A549 treated with Mapracorat at 1 μM for 4 hours (cell line): ENCODE measurements at places on chromosomes 7 and 10. TPM values are rescaled to one million over a fixed set of nuclear protein-coding genes. Genes with fewer than 3 reads are reported as not detected.

PKD2L1 gene
- 0.06 to 0.21 TPM (median 0.09 TPM) in 5 replicates for total RNA-seq

CPN1 gene
- 0.15 to 0.45 TPM (median 0.35 TPM) in 5 replicates for total RNA-seq

TBXAS1 gene
- total RNA-seq, result 12.5 to 15.0 TPM (median 14.7 TPM) in 5 replicates

CXCL12 gene
- total RNA-seq, result 0.07 to 0.66 TPM (median 0.23 TPM) in 5 replicates

CYTH3 gene
- 25.6 to 32.4 TPM (median 27.8 TPM) in 5 replicates for total RNA-seq

GCK gene
- not detected in 5 replicates for total RNA-seq

FKBP6 gene
- total RNA-seq, result not detected in 5 replicates

RNF148 gene
- not detected in 5 replicates for total RNA-seq

MICALL2 gene
- total RNA-seq, result 14.8 to 30.8 TPM (median 24.2 TPM) in 5 replicates

BRAT1 gene
- total RNA-seq, result 19.4 to 36.7 TPM (median 34.1 TPM) in 5 replicates

PHTF2 gene
- total RNA-seq, result 11.6 to 17.4 TPM (median 16.6 TPM) in 5 replicates

DUS4L gene
- total RNA-seq, result 9.3 to 10.3 TPM (median 10.2 TPM) in 5 replicates

LIPJ gene
- total RNA-seq, result not detected in 5 replicates

AGAP5 gene
- 1.9 to 3.1 TPM (median 1.9 TPM) in 5 replicates for total RNA-seq

HTR7 gene
- total RNA-seq, result 0.11 to 0.19 TPM (median 0.14 TPM) in 5 replicates

FRAT1 gene
- total RNA-seq, result 1.2 to 2.8 TPM (median 1.6 TPM) in 5 replicates

HIP1 gene
- 17.3 to 26.6 TPM (median 24.5 TPM) in 5 replicates for total RNA-seq

FAM237B gene
- total RNA-seq, result 0.04 to 0.06 TPM in 2 of 5 replicates, not detected in the others

MKI67 gene
- 57.5 to 70.6 TPM (median 64.6 TPM) in 5 replicates for total RNA-seq

PRR15 gene
- total RNA-seq, result 3.7 to 4.1 TPM (median 3.8 TPM) in 5 replicates
